Adrenal gland (tissue), 19 donors: ENCODE measurements at places on chromosomes 13 and 19. TPM values are rescaled to one million over a fixed set of nuclear protein-coding genes. Genes with fewer than 3 reads are reported as not detected.
A peak's percentile ranks its signal among the peaks of the same experiment; 100 is the strongest.

DNA sequence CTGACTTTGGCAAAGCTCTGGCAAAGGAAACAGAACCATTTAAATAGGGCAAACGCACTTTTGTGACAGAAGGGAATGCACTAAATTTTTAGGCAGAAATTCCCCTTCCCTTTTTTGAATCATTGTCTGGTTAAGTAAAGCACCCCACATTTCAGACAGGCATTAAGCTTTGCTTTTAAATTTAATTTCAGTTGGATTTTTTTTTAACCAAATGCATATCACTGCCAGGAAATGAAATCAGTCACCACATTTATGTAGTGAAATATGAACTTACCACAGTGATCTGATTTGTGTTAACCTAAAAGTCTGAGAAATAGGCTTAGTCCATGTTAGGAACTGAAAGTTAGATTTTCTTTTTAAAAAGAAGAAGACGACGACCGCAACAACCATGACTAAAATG, 10.8 kb downstream of the GPR183 start:
- H3K27me3 ChIP-seq, result no peaks in the 10 kb centered on the region
- no peak overlapping the region for H3K4me3 ChIP-seq
- no peak overlapping the region for H3K27ac ChIP-seq
- H3K4me1 ChIP-seq, result no peaks in the 10 kb centered on the region
- H3K36me3 ChIP-seq, result no peaks in the 10 kb centered on the region
- DNase-seq, result no peak

GRCh38 chr19:19120308-19121231, 17.7 kb downstream of the TMEM161A start:
- H3K4me3 ChIP-seq, result no peak overlapping the region
- H3K36me3 ChIP-seq, result no peaks in the 10 kb centered on the region
- no peaks in the 10 kb centered on the region for H3K27me3 ChIP-seq
- DNase-seq, result peak; percentile 78
- no peak overlapping the region for H3K27ac ChIP-seq
- H3K4me1 ChIP-seq, result no peaks in the 10 kb centered on the region

DNA sequence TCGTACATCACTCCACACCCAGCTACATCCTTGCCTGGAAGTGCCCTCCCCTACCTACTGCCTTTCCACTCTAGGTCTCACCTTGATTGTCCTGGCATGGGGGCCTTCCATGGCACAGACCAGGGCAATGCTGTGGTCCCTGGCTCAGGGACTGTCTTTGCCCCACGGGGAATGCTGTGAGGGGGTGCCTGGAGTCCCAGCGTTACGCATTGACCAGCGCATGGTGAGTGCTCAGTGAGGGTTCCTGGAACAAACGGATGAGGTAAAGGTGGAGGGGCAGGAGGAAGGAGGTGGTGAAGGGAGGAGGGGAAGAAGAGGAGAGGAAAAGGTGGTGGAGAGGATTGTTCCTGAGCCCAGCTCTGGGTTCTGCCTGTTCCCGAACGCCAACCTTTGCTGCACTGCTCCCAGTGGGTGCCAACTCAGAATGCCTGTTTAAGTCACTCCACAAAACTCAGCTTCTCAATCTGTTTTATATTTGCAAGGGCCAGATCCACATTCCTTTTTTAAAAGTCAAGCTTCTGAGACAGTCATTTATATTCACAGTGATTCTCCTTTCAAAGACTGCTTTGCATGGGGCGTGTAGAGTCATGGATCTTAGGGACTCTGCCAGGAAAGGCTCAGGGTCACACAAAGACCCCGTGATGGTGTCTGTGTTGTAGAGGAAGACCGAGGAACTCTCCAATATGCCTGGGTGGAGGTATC, 40.8 kb downstream of the CHST8 start:
- no peak overlapping the region for H3K27ac ChIP-seq
- H3K27me3 ChIP-seq, result no peaks in the 10 kb centered on the region
- no peaks in the 10 kb centered on the region for H3K36me3 ChIP-seq
- H3K4me3 ChIP-seq, result no peak overlapping the region
- no peaks in the 10 kb centered on the region for H3K4me1 ChIP-seq
- no peak for DNase-seq

- no peak overlapping the region for H3K4me3 ChIP-seq
- peaks cover 7% of the 10 kb centered on the region for H3K27me3 ChIP-seq
- no peak overlapping the region for H3K27ac ChIP-seq
- H3K4me1 ChIP-seq, result no peaks in the 10 kb centered on the region
These were observed 196.5 kb downstream of the TEX29 start for GRCh38 chr13:111516712-111517640.

DNA sequence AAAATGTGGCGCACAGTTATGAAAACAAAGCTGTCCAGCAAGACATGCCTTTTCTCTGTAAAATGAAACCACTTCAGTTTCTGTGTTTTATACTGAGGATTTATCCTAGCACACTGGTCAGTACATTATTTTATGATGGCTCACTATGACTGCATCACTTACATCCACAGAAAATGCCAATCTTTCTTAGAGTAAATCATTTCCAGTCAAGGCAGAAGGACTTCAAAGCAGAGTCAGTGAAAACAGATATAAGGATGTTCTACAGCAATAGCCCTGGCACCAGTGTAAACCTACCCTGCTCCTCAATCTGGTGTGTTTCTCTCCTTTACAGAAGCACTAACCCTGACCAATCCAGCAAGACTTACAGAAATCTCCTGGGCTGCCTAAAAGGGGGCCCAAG, 473.5 kb downstream of the GPC6 start:
- H3K27me3 ChIP-seq, result no peaks in the 10 kb centered on the region
- no peak overlapping the region for H3K27ac ChIP-seq
- H3K4me1 ChIP-seq, result no peaks in the 10 kb centered on the region

The FFAR2 gene
- not detected for total RNA-seq

The CYP4F11 gene
- 4.2 TPM for total RNA-seq

The NOVA2 gene
- 6.7 TPM for total RNA-seq

The IL17D gene
- 3.1 TPM for total RNA-seq
